ENCODE measurements at places on chromosomes 3 and 15.

- DNase-seq, result no peak
Observed at GRCh38 chr3:185645596-185646381, 59.7 kb downstream of the SENP2 start.

GRCh38 chr15:77684341-77685081 is 51.8 kb upstream of the LINGO1 start:
- DNase-seq, result no peak

DNA sequence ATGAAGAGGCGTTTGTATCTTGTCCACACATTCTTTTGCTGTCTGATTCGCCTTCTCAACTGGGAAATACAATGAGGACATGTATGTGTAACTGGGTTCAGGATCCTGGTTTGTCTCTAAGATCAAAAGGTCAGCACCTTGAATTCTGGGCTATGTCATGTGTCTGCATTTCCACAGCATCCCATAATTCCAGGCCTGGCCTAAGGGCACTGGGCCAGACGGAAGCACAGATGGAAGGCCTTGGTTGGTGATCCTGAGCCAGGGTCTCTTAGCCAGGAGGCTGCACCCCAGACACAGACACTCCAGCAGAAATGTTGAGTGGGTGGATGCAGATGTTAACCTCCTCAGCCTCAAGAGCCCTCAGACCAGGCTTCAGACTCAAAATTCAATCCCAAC is 23.7 kb upstream of the HERC1 start:
- DNase-seq, result no peak

DNA sequence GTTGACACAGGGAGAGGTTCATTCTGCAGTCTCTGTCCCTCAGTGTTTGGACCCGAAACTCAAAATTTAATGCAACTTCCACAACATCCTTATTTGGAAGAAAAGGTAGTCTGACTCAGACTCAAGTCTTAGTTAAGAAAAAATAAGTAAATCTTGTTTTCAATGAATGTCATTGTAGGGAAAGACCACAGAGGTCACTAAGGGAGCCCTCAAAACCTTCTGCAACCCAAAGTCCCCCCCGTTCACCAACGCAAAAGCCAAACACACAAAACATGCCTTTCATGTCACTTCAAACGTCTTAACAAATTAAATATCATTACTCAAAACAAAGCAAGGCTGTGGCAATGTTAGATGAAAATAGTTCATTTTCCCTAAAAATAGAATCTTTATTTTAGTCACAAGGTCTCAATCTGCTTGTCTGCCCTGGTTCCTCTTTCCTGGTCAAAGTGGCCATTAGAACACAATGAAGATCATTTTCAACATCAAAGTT is 20.9 kb upstream of the SSUH2 start:
- no peak for DNase-seq

- DNase-seq, result no peak
Observed at GRCh38 chr15:81029414-81030300, 28.9 kb downstream of the TLNRD1 start.

GRCh38 chr15:100731267-100732152 is 129.1 kb downstream of the ASB7 start:
- DNase-seq, result no peak

- no peak for DNase-seq
Observed at GRCh38 chr15:68470049-68470742, 38.2 kb upstream of the ITGA11 start.

DNA sequence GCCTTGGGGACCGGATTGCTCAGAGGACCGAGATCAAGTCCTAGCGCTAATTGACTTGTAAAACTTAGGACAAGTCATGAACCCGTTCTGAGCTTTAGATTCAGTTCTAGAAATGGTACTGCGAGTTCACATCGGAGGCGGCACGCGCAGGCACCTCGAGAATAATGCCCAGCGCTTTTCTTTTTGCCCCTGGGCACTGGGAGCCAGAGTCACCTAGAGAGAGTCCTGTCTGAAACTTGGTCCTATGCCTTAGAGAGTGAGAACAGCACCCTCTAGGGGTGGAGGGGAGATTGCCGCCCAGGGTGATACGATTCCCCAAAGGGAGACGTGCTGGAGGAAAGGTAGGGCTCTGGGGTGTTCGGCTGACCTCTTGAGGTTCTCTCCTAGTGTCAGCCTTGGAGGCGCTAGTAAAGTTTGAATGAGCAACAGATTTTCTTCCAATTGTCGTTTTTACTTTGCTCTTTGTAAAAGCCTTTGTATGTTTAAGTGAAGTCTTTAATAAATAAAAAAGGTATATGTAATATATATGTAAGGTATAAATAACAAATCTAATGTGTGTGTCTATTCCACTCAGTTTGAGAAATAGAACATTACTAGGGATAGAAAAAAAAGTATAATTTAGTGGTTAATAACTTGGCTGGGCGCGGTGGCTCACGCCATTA is 826 bp downstream of the EEF1AKMT4 start:
- peak; percentile 97 for DNase-seq

- DNase-seq, result peak; percentile 5
Observed at GRCh38 chr15:71011503-71012155, 103.6 kb upstream of the THSD4 start.

GRCh38 chr3:67781218-67781617 is 126.8 kb upstream of the SUCLG2 start:
- DNase-seq, result no peak

DNA sequence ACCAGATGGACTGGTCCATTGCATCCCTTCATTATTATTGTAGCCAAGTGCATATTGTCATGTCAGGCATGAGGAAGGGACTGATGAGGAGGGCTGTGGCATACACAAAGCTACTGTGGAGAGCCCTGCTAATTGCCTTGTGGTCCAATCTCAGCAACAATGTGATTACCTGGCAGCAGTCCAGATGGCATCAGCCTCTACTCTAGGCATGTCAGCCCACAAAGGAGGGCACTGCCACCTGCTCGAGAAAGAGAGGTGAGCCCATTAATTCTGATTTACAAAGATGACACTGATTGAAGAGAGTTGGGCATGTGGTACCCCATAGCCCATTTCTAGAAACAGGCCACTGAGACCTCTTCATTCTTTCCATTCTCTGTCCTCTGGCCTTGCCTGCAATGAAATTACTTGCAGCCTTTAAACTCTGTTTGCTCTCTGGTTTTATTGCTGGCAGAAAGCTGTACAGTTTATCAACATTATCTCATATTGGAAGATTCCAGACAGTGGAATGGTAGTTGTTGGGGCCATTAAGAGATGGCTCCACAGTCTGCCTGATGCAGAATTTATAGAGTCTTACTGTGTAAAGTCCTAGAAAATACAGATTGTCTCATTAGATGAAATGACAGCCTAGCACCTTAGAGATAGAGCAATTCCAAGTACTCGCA is 307.7 kb downstream of the ARPP21 start:
- no peak for DNase-seq

DNA sequence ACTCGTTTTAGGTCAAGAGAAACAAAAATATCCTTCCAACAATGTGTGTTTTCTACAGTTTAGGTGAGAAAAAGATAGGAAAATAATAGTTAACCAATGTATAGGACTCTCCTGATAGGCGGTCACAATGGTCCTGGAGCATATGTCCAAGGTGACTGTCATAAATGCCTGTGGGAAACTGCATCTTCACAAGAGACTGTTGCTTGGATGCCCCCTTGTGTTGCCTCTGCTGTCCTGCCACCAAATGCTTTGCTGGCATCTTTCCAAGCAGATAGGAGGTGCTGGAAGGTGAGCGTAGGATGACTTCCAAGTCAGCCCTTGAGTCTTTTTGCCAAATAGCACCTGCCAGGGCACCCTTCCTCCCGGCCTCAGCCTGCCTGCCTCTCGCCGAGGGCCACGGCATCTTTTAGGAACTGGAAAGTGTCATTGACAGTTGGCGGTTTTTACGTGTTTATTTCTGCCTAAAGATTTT is 24.1 kb upstream of the SACM1L start:
- peak; percentile 9 for DNase-seq

DNA sequence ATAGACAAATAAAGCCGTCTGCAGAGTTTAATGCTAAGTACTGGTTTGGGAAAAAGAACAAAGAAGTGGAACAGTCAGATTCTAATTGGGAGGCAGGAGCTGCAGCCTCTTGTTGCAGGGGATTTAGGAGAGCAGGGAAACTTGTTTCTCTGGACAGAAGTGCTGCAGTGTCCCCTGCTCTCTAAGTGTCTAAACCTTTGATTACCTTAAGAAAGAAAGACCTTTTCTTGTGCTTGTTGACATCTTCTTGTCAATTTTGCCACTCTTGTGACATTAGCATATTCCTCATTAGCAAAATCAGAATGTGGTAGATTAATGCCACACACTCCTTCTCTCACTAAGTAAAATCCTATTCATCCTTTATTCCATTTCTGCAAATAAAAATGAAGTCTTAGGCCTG is 38.8 kb downstream of the TRAT1 start:
- DNase-seq, result no peak

DNA sequence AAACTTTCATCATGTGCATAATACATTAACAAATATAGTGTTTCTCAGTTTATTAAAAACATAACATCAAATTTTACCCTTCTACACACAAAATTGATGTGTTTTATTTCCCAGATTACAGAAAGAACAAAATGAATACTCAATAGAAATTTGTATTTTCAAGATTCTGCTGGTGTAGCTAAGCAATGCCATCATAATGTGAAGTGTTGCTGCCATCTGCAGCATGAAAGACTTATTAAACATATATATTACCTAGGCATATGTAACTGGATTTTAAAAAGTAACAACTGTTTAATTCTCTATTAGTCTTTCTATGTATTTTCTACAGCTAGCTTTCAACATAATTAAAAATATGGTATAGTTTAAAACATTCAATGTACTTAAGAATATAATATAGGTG is 27.5 kb downstream of the PLSCR5 start:
- peak; percentile 64 for DNase-seq

- no peak for DNase-seq
Observed at GRCh38 chr3:109116031-109116430, 1.9 kb downstream of the MORC1 start.

DNA sequence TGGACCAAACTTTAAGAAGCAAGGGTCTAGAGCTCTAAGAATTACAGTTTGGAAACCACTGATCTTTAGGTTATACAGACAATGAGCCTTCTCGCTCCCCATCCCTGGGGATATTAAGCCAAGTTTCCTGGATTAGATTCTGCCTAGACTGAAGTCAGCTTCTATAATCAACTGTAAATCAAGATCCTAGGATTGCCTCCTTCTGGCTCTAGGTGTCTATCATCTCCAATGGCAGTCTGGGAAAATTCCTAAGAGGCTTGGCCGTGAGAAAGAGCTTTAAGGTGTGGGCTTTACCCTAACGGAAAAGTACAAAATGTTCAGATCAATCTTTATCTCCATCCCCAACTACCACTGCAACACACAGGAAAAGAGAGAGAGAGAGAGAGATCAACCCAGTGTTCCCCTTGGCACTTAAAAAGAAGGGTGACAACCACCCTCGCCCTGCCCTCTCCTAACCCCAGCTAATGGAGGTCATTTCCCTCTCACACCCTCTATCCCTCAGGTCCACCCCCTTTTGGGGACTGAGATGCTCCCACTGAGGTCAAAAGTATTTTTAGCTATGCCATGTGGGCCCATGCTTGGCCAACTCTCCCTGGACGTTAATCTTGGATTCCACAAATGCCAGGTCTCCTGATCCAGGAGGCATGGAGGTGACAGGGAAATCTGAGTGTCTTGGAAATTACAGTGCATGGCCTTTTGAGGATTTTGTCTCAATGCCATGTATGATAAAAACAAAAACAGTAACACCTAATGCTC is 202.8 kb upstream of the BCL6 start:
- no peak for DNase-seq

DNA sequence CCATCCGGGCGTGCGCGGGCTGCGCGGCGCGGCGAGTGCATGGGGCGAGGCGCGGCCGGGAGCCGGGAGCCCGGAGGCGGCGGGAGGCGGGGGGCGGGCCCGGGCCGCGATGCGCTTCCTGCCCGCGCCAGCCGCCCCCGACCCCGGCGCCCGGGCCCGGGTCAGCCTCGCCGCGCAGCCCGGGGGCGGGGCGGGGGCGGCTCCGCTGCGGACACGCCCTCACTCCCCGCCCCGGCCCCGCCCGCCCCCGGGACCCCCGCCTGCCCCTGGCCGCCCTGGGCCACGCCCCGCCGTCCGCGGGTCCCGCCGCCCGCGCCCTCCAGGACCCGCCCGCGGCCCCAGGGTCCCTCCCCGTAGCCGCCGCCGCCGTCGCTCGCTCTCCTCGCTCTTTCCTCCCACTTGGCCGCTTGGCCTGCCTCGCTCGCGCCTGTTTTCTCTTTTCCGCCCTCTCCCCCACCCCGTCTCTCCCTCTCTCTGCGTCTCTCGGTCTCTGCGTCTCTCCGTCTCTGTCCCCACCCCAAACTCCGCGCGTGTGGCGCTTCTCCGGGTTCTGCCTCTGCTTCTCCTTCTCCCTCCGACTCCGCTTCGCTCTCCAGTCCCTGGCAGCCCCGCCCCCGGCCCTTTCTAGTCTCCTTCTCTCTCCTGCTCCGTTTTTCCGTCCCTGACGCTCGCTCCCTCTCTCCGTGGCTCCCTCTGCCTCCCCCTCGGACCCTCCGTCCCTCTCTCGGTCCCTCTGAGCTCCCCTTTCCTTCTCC is at the start of gene PLXND1:
Gene PLXND1, minus strand, starts transcription at position 41 of the 755 bp plus-strand sequence. Its CDS starts 37 bp downstream, at position 4.
- DNase-seq, result peak; percentile 75

DNA sequence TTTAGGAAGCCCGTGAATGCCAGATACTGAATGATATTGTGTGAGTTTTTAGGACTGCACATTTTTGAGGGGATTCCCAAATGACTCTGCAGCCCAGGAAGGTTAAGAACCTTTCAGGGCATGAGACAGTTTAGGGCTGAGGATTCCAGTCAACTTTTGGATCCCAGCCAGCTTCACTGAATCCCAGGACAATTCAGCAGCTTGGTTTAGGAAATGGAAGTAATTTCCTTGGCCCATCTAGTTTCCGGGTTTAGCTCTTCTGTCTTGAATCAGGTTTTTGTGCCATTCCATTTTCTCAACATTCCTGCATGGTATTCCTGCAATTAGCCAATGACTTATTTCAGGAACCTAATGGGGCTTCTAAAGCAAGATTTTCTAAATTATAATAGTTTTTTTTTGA is 253.9 kb downstream of the LSAMP start:
- DNase-seq, result no peak

GRCh38 chr15:95448531-95449229 is 881.8 kb upstream of the NR2F2 start:
- DNase-seq, result no peak

GRCh38 chr15:27101982-27102381 is 131.0 kb downstream of the GABRG3 start:
- DNase-seq, result no peak

GRCh38 chr3:52053307-52054304 is 2.8 kb downstream of the DUSP7 start:
- DNase-seq, result no peak
